G401 (cell line): ENCODE measurements at places on chromosomes 2 and 18. TPM values are rescaled to one million over a fixed set of nuclear protein-coding genes. Genes with fewer than 3 reads are reported as not detected.

- DNase-seq = no peak
Observed at GRCh38 chr18:70982292-70982691, 693.4 kb downstream of the SOCS6 start.

The NRBP1 gene
- 92.4 and 108 TPM in 2 replicates for total RNA-seq

GRCh38 chr2:192010073-192010472 lies 163.2 kb upstream of the CAVIN2 start:
- no peak for DNase-seq

- no peak for DNase-seq
Observed at GRCh38 chr18:11163665-11164064, 14.3 kb upstream of the PIEZO2 start.

The UGT1A8 gene
- not detected in 2 replicates for total RNA-seq

The ABHD3 gene
- 31.2 and 31.3 TPM in 2 replicates for total RNA-seq

GRCh38 chr2:102141011-102141943 lies 1.3 kb upstream of the IL1R1 start:
- no peak for DNase-seq

DNA sequence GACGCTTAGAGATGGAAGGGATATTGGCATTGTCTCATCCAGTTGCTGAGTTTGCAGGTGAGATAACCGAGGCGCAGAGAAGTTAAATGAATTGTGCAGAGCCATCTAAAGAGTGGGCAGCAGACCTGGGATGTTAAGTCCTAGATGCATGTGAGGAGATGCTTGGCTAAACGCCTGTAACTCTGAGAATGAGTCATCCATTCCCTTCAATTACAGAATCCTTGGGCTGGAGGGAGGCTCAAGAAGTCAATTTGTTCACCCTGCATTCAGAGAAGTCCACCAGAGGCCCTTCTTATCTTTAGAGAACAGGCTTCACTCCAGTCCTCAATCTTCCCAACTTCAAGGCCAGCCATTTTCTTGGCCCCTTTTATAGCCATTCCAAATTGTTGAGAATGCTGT lies 1.6 kb downstream of the EHD3 start:
- peak; percentile 69 for DNase-seq

- no peak for DNase-seq
Observed at GRCh38 chr2:13014783-13015182, 298.0 kb downstream of the TRIB2 start.

DNA sequence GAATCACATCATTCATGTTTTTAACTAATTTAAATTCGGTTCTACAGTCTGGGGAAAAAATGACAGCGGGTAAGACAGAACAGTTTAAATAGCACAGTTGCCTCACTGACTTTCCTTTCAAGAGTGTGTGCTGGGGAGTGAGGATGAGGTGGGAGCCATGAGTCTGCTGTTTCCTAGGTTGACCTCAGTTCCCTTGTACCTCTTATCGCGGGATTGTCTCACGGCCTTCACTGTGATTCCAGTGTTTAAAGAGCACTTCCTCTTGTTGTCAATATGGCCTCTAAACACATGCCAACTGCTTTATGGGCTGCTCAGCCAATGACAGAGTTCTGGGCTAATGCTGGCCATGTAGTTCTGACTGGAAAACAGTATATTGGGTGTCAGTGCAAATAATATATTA lies 41.6 kb upstream of the ALMS1 start:
- no peak for DNase-seq

- DNase-seq = no peak
Observed at GRCh38 chr2:150085478-150085877, 402.0 kb downstream of the RND3 start.
